ENCODE measurements at places on chromosomes 2 and 18. TPM values are rescaled to one million over a fixed set of nuclear protein-coding genes. Genes with fewer than 3 reads are reported as not detected.

DNA sequence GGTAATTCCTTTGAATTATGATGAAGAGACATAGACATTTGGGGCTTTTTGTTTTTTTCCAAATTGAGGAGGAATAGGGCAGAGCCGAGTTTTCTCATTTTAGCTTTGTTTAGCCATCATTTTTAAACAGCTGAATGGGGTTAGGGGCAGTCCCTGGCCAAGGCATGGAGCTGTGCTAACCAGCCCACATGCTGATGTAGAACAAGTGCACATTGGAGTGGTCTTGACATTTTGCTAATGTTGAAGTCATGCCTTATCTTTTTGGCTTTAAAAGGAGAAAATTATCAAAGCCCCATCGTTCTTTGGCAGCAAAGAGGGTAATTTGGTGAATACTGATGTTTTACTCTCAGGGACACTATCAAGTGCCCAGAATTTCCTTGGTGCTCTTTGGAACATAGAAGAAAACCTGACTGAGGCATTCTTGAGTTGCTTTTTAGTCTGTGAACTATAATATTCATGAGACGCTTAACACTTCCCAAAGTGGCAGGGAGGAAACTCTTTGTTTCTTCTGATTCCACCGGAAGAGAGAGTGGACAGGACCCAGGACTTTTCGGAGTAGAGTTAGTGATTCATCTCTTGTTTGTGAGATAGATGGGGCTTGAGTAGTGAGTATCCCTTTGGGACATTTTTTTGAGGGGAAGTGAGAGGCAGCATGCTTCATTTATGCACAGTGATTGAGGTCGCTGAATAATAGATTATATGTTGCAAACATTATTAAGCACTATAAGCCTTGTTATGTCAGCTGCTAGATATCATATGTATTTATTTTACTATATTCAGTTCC, 45.0 kb downstream of the MTA3 start:
- H3K27me3 ChIP-seq: no peaks in the 10 kb centered on the region
- DNase-seq: no peak
- H3K36me3 ChIP-seq: peaks cover 87% of the 10 kb centered on the region

GRCh38 chr18:56851774-56852173, 200.6 kb downstream of the WDR7 start:
- H3K36me3 ChIP-seq: no peaks in the 10 kb centered on the region
- H3K4me1 ChIP-seq: no peaks in the 10 kb centered on the region
- no peak overlapping the region for H3K27ac ChIP-seq
- H3K27me3 ChIP-seq: no peaks in the 10 kb centered on the region
- H3K4me3 ChIP-seq: no peak overlapping the region

GRCh38 chr2:224160917-224161316, 121.8 kb upstream of the SERPINE2 start:
- no peak overlapping the region for H3K27ac ChIP-seq
- H3K27me3 ChIP-seq: no peaks in the 10 kb centered on the region
- DNase-seq: no peak
- no peaks in the 10 kb centered on the region for H3K4me1 ChIP-seq
- no peaks in the 10 kb centered on the region for H3K36me3 ChIP-seq

The ASXL3 gene
- 0.35 TPM for total RNA-seq

DNA sequence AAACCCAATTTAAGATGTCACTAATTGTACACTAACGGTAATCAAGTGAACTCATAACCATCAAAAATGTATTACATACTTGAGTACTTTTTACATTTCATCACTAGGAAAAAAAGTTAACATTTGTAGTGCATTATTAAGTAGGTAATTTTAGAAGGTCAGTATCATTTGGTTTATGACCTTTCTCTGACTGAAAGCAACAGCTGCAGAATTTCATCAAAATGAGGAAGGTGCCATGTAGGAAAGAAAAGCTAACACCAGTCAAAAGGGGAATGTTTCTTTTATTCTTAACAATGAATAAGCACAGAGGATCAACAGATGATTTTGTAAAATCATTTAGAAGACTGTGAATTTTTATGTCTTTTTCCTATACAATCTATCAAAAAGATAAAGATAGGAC, 79.0 kb downstream of the PIGN start:
- DNase-seq: no peak
- no peak overlapping the region for H3K4me3 ChIP-seq
- H3K27me3 ChIP-seq: no peaks in the 10 kb centered on the region
- no peak overlapping the region for H3K27ac ChIP-seq
- no peaks in the 10 kb centered on the region for H3K36me3 ChIP-seq

- no peak overlapping the region for H3K4me3 ChIP-seq
- no peaks in the 10 kb centered on the region for H3K36me3 ChIP-seq
- H3K27me3 ChIP-seq: no peaks in the 10 kb centered on the region
- no peaks in the 10 kb centered on the region for H3K4me1 ChIP-seq
- DNase-seq: no peak
These were observed 6.5 kb downstream of the TMEM17 start for GRCh38 chr2:62499430-62500060.

GRCh38 chr2:127079358-127079920, 27.5 kb downstream of the BIN1 start:
- H3K27ac ChIP-seq: no peak overlapping the region
- H3K27me3 ChIP-seq: no peaks in the 10 kb centered on the region
- H3K36me3 ChIP-seq: peaks cover 3% of the 10 kb centered on the region

The DLX1 gene
- total RNA-seq: not detected

- H3K4me1 ChIP-seq: peaks cover 1% of the 10 kb centered on the region
- H3K27me3 ChIP-seq: no peaks in the 10 kb centered on the region
- DNase-seq: no peak
These were observed 100.1 kb downstream of the LRP1B start for GRCh38 chr2:142030735-142031134.

- peaks cover 7% of the 10 kb centered on the region for H3K4me1 ChIP-seq
- H3K27ac ChIP-seq: no peak overlapping the region
- H3K36me3 ChIP-seq: no peaks in the 10 kb centered on the region
- no peaks in the 10 kb centered on the region for H3K27me3 ChIP-seq
These were observed 22.6 kb upstream of the ITGB6 start for GRCh38 chr2:160222546-160223283.

DNA sequence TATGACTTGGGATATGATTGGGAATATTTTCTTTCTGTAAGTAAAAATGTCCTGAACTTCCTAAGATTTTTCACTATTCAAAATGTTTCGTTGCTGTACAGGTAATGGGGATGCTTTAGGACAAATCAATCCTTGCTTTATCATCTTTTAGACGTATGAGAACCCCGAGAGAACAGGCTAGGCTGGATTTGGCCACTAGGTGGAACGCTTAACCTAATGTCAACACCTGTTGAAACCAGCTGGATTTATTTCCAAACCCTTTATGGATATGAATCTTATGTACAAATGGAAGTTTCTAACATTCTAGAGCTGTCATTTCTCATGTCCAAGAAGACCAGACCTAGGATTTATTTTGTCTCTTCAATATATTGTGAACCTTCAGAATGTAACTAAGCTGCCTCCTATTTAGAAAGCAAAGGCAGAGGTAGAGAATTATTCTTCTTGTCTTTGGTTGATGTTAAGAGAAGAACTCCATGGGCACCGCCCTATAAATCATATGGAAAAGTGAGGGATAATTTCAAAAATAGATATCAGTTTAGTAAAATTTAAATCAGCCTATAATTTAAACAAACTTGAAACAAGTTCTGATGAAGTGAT, 96.7 kb downstream of the PMAIP1 start:
- H3K4me3 ChIP-seq: no peak overlapping the region
- no peak overlapping the region for H3K27ac ChIP-seq
- H3K4me1 ChIP-seq: no peaks in the 10 kb centered on the region
- H3K36me3 ChIP-seq: 0 out of 2 replicates have a peak, but pooled peaks cover 5% of the 10 kb centered on the region

GRCh38 chr2:207996848-207997247, 28.5 kb downstream of the PLEKHM3 start:
- no peaks in the 10 kb centered on the region for H3K4me1 ChIP-seq
- no peak for DNase-seq
- H3K27me3 ChIP-seq: no peaks in the 10 kb centered on the region
- no peaks in the 10 kb centered on the region for H3K36me3 ChIP-seq

The SERPINB11 gene
- not detected for total RNA-seq

DNA sequence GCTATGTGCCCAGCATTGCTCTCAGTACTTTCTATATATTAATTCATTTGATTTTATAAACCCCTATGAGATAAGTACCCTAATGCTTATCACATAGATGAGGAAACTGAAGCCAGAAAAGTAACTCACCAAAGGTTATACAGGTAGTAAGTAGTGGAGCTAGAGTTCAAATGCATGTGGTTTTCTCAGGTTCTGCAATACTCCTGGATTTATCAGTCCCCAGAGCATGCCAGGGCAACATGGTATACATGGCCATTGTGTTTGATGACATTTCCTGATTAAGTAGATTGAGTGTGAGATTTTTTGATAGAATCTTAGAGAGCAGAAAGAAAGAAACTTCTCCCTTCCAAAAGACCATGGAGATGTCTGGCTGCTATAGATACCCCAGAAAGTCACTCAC, 233.1 kb downstream of the IKZF2 start:
- H3K27ac ChIP-seq: no peak overlapping the region
- H3K4me3 ChIP-seq: no peak overlapping the region
- H3K36me3 ChIP-seq: no peaks in the 10 kb centered on the region
- no peak for DNase-seq
- no peaks in the 10 kb centered on the region for H3K4me1 ChIP-seq

The RPRM gene
- total RNA-seq: 38.4 TPM

The GLI2 gene
- 59.3 TPM for total RNA-seq

The SERPINB12 gene
- not detected for total RNA-seq

The TUBA3E gene
- 0.13 TPM for total RNA-seq

DNA sequence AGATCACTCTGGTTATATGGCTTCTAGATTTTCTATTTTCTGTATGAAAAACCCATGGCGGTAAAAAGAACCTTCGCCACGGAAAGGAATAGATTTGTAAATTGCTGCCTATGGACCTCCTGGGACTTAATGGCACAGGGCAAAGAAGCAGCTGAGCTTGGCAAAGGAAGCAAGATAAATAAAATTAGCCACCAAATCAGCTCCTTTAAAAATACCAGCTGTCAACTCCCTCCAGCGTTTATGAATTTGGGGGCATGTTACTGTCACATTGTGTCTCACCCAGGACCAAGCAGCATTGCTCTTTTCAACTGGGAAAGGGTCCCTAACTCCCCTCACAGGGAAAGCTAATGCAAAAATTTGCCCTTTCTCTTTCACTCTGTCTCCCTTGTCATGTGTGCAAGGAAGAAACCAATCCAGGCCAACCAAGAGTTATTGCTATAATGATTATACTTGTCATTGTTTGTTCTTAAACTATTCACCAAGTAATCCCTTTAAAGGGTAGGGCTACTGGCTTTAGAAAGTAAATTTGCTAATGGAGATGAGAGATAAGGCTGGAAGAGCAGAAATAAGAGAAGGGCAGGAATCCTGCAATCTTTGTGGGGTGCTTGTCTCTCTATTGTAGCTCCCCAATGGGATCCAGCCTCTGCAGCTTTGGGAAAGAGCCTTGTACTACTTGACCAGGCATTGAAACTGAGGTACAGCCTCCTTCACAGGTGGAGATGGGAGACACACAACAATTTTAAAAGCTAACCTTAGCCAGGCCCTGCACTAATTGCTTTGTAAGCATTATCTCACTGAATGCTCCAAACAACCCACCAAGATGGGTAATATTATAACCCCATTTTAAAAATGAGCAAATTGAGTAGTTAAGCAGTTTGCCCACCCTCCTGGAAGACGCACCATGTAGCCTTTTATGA, 119.1 kb upstream of the KLF7 start:
- no peaks in the 10 kb centered on the region for H3K36me3 ChIP-seq
- H3K4me3 ChIP-seq: no peak overlapping the region
- H3K27ac ChIP-seq: no peak overlapping the region
- no peaks in the 10 kb centered on the region for H3K27me3 ChIP-seq
- H3K4me1 ChIP-seq: peaks cover 4% of the 10 kb centered on the region

GRCh38 chr18:686339-687111, 25.9 kb downstream of the ENOSF1 start:
- H3K4me1 ChIP-seq: peaks cover 6% of the 10 kb centered on the region
- H3K27ac ChIP-seq: no peak overlapping the region
- peak; percentile 57 for DNase-seq
- peak overlapping the region; percentile 65 for H3K4me3 ChIP-seq
- no peaks in the 10 kb centered on the region for H3K27me3 ChIP-seq

The HOXD3 gene
- not detected for total RNA-seq

The PDCD1 gene
- 1.4 TPM for total RNA-seq

The IL1R2 gene
- not detected for total RNA-seq

DNA sequence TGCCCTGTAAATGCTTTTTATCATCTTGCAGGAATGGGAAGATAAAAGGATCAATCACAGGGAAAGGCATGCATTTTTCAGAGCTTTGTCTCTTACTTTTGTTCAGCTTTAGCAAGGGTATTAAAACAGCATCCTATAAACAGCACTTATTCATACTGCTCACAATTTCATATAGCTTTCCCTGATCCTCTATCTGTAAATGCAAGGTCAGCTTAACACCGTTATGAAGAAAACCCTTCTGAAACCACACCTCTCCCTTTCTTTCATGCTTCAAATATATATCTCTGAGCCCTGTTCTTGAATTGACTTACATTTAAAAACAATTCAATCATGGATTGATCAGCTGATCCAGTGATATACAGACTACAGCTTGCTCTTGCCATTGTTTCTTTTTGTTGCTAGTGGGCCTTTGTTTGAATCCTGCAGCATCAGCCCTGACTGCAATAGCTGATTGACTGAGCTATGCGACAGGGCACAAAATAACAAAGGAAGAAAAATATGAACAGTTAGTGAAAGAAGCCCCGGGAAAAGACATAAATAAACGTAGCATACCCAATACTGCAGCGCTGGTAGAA, 795.5 kb upstream of the CDH2 start:
- no peak overlapping the region for H3K4me3 ChIP-seq
- no peaks in the 10 kb centered on the region for H3K27me3 ChIP-seq
- H3K36me3 ChIP-seq: peaks cover 6% of the 10 kb centered on the region
- no peak for DNase-seq

The HAAO gene
- total RNA-seq: 5.3 TPM

The SS18 gene
- 86.4 TPM for total RNA-seq

The AGPS gene
- 60.1 TPM for total RNA-seq

The TFPI gene
- total RNA-seq: 5.8 TPM

- no peaks in the 10 kb centered on the region for H3K27me3 ChIP-seq
- no peak for DNase-seq
- H3K4me3 ChIP-seq: no peak overlapping the region
- peaks cover 64% of the 10 kb centered on the region for H3K36me3 ChIP-seq
- H3K27ac ChIP-seq: no peak overlapping the region
These were observed 10.1 kb downstream of the RPL31 start for GRCh38 chr2:101012054-101012705.

GRCh38 chr2:61759718-61760117, 94.1 kb downstream of the FAM161A start:
- no peaks in the 10 kb centered on the region for H3K27me3 ChIP-seq
- H3K36me3 ChIP-seq: no peaks in the 10 kb centered on the region
- no peak overlapping the region for H3K4me3 ChIP-seq

DNA sequence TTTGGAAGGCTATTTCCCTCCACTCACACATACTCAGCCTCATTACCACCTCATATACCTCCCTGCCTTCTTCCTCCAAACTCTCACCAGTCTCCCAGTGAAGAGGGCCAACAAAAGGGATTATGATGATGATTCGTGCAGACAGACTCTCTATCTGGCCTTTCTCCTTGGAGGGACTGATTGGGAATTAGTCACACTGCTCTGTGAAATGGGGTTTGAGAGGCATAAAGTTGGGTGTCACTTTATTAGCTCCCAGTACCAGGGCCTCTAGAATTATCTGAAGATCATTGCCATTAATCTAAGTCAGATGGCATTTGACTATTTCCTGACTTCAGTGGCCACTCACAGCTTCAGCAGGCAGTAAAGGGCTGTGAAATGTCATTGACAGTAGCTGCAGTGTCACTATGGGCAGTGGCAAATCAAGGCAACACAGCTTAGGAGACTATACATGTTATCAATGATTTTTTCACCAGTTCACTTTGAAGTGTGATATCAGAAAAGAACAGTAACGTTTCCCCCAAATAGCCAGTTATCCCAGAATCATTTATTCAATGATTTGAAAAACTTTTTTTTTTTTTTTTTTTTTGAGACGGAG, 17.4 kb downstream of the CNRIP1 start:
- no peaks in the 10 kb centered on the region for H3K4me1 ChIP-seq
- H3K4me3 ChIP-seq: no peak overlapping the region
- H3K36me3 ChIP-seq: no peaks in the 10 kb centered on the region
- H3K27me3 ChIP-seq: no peaks in the 10 kb centered on the region
